ENCODE measurements at places on chromosomes 11 and 22.

GRCh38 chr11:110199184-110199981 lies 97.0 kb downstream of the RDX start:
- DNase-seq: no peak

GRCh38 chr11:28243061-28243460 lies 134.9 kb downstream of the METTL15 start:
- no peak for DNase-seq

DNA sequence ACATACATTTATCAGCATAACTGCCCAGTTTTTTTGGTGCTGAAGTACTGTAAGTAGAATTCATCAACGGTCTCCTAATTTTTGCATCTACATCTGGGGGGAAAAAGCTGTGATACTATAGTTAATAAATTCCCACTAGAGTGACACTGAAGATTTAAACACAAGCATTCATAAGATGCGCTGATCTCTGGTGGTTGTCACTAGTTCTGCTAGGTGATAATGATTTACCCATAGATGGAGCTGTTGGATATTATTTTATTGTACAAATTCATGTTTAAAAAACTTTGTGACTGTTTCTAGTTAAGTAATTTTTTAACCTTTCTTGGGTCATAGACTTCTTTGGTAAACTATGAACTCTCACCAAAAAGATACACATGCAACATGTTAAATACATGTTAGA lies 106.6 kb downstream of the EMSY start:
- no peak for DNase-seq

GRCh38 chr11:119809346-119809745 lies 80.3 kb upstream of the NECTIN1 start:
- DNase-seq: no peak

DNA sequence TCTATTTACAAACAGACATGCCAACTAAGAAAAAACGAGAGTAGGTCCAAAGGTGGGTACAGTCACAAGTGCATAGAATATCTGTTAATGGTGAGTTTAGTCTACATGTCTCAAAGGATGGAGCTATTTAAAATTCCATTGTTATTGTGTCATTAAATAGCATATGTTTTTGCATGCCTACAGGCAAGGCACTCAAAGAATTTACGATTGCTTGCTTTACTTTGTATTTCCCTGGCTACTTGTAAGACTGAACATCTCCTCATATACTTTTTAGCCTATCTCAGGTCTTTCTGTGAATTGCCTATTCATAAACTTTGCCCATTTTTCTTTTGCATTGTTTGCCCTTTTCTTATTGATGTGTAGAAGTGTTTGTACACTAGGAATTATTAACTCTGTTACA lies 39.7 kb downstream of the DEUP1 start:
- no peak for DNase-seq

GRCh38 chr11:2708757-2709281 lies 9.0 kb upstream of the KCNQ1OT1 start:
- no peak for DNase-seq

DNA sequence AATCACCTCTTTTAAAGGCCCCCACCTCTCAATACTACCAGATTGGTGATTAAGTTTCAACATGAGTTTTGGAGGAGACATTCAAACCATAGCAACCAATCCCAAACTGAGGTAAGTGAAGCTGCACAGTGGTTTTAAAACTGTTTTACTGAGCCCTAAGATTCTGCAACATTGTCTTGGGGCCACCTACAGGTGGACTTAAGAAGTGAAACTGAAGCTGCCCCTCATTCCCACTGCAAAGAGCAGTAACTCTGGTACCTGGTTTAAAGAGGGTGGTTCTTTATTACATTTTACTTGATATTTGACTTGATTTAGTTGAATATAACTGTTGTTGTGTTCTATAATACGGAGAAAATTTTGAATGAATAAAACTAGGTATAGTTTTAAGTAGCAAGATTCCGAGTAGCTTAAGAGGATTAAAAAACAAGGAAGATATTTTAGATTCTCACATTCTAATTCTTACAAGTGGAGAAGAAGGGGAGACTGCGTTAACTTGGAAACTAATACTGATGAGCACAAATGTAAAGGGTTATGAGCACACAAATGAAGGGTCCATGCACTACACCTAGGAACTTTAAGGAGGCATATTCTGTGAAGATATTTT lies 26.7 kb downstream of the SYT9 start:
- no peak for DNase-seq

DNA sequence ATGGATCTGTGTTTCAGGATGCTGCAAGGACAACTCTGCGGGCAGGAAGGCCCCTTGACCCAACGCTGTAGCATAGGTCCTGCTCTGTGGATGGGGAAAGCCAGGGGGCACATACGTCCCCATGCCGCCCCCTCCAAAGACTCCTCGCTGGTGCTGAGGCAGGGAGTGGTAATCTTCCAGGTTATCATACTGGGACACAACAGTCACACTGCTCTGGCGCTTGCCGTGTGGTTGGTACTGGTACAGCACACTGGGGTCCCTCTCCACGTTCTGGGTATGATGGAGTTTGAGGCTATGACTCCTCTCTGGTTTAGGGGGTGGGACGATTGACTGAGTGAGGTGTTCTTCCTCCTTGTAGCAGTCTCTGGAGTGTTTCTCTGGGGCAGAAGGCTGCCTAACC lies 26.2 kb upstream of the TP53AIP1 start:
- no peak for DNase-seq

- no peak for DNase-seq
These were observed 80.6 kb upstream of the RTL6 start for GRCh38 chr22:44578516-44579230.

DNA sequence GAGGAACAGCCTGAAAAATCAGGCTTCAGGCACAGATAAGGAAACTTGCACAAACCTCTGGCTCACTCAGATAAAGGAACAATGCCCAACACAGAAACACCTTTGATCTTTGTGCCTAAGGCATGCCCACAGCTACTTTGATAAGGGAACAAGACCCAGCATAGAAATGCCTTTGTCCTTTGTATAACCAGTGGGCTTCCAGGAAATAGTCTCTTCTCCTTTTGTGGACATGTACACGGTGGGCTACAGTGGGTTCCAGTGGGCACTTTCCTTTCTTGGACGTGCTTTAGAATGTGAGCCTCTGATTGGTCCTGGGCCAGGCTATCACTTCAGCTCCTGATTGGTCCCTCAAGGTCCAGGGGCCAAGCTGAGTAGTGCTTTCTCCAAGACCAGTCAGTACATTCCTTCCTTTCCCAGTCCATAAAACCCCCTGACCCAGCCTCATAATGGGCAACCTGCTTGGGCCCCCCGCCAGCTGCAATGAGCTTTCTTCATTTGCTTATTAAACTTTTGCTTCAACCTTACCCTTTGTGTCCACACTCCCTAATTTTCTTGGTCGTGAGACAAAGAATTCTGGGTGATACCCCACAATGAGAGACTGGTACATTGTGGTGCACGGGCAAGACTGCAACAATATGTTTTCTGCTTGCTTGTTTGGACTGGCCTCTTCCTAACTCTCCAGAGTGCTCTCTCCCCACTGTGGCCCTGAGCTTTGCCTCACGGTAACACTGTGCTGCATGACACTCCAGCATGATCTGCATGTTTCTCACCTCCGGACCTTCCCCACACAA lies 1.7 kb upstream of the CABIN1 start:
- no peak for DNase-seq

Data from NCI-H2081 (cell line).